ENCODE measurements at places on chromosomes 16 and 17. TPM values are rescaled to one million over a fixed set of nuclear protein-coding genes. Genes with fewer than 3 reads are reported as not detected.

Gene KLHL10
- total RNA-seq: not detected

Gene DRC3
- total RNA-seq: 1.4 TPM

Gene TBC1D3G
- total RNA-seq: not detected

Gene EXOC3L1
- not detected for total RNA-seq

Gene USP43
- 0.56 TPM for total RNA-seq

Gene WNT3
- total RNA-seq: 3.4 TPM

Gene DNAAF8
- 6.4 TPM for total RNA-seq

Gene SPAG5
- total RNA-seq: 72.2 TPM

DNA sequence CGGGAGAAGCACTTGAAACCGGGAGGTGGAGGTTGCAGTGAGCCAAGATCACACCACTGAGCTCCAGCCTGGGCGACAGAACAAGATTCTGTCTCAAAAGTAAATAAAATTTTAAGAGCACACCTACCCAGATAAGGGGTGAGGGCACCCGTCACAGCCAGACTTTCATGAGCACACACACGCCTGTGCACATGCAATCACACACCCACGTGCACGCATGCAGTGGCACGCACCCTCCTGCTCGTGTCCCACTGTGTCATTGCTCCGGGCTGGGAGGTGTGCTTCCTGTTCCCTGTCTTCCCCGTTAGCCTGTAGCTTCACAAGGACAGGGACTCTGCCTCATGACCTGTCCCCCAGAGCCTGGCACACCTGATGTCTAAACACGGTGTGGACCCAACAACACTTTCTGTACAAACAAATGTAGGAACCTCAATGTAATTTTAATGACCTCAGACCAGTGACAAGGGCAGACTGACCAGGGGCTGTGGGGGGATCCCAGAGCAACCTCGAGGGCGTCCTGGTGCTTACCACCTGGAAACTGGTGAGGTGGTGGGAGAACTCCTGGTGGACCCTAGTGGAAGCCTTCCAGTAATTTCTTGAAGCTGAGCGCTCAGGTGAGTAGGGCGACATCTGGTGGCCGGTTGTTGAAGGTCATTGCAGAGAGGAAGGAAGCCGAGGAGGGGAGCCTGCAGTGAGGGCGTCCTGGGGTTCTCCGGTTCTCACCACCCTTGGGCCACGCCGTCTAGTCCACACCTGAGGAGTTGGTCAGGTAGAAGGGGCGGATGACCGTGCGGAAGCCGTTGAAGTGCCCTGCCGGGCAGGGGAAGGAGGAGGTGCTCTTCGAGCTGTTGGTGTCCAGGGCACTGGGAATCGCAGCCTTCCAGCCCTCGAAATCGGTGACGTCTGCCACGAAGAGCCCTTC is 8.6 kb downstream of the LGALS3BP start:
- peak; percentile 75 for DNase-seq

GRCh38 chr16:11063448-11064201 is 119.3 kb downstream of the CLEC16A start:
- DNase-seq: no peak

DNA sequence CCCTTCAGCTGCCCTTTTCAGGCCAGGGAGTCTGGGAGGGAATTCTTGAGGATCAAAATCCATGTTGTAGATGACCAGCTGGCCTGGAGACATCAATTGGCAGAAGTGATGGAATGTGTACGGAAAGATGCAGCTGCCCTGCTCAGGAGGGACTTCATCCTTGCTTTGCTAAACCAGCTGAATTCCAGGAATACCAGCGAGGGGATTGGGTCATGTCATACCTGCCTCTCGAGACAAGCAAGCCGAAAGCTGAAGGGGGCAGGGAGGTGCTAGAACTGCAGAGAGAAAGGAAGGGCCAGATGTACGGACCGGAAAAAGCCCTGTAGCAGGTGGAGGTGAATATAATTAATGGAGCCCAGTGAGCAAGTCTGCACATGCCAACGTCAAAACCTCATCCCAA is 25.6 kb upstream of the NTN1 start:
- no peak for DNase-seq

DNA sequence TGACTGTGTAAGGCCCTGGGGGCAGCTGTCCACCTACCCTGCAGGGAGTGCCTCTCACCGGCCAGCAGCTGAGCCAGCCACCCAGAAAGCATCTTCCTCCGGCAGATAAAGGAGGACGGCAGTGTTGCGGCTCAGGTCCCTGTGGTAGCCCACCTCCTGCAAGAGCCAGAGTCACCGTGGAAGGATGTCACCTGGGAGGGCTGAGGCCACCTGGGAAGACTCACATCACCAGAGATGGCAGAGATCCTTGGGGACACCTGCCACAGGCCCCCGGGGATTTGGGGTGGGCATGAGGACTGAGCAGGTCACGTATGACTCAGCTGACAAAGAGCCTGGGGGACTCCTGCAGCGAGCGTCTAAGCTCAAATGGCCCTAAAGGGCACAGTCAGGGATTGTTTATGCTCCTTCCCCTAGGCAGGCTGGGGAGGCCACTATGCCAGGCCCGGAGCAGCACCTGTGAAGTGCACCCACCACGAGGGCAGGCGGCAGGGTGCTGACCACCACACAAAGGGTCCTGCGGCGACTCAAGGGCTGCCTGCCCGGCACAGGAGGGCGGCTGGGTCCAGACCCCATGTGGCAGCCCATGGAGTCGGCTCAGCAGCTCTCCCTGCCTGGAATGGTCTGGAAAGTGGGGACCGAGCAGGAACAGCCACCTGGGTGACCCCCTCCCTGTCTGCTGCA is 44.1 kb downstream of the TNFRSF13B start:
- DNase-seq: no peak

DNA sequence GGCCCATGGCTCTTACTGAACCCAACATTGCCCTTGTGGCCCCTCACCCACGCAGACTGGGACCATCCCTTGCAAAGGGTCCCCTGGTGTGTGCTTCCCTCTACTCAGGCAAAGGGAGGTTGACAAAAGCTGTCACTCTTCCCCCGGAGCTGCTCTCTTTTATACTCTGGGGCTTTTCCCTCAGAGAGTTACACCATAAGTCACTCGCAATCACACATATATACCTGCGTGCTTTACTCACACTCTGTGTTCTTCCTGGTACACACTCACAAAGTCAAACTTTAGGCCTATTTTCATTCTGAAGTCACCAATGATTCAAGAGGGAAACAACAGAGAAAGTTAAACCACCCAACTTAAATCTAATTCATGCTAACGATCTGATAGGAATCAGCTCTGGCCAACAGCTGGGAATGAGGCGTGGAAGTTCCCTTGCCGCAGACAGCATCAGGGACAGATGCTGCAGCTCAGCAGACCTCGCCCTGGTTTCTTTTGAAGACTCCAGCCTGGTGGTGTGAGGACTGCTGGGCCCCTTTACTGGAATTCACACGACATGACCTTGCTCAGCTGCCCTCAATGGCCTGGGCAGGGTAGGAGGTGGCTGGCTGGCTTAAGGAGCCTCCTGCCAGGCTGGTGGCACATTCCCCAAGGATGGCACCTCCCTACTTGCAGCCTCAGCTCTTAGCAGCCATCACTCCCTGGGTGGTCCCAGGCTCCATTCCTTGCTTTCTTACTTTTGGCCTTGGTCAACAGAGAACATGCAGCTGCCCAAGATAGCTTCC is 27.3 kb downstream of the HIC1 start:
- no peak for DNase-seq

DNA sequence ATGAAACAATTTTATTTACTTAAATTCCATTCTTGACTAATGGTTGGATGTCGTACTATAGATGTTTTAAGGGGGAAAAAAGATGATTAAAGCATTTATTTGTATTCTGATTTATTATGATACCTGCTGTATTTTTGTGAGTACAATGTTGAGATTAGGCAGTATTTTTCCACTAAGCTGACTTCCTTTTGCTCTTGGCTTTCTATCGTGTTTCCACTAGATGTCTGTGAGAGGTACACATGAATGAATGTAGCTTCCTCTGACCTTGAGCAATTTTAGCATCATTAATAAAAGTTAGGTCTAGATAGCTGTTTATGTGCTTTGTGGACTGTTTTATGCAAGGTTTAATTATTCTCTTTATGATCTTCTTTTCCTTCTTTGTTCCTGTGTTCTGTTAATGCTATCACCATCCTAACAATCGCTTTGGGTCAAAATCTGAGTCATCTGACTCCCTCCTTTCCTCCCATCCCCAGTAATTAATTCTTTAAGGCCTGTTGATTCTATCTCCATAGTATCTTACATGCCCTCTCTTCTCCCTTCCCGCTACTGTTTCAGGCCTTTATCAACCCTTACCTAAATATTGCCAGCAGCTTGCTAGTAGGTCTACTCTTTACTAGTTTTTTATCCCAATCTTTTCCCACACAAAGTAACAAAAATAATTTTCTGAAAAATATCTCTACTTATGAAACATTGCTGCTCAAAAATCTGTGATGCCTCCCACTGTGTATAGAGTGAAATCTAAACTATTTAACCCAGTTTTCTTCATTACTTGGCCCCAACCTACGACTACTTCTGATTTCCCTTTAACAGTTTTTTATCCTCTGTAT is 76.0 kb downstream of the VMP1 start:
- DNase-seq: peak; percentile 70

GRCh38 chr17:68981288-68981687 is 26.1 kb upstream of the ABCA8 start:
- peak; percentile 51 for DNase-seq

- no peak for DNase-seq
Measured at GRCh38 chr17:18002171-18002570, 29.5 kb downstream of the DRC3 start.

GRCh38 chr17:80820331-80820730 is 171.3 kb upstream of the CHMP6 start:
- no peak for DNase-seq

DNA sequence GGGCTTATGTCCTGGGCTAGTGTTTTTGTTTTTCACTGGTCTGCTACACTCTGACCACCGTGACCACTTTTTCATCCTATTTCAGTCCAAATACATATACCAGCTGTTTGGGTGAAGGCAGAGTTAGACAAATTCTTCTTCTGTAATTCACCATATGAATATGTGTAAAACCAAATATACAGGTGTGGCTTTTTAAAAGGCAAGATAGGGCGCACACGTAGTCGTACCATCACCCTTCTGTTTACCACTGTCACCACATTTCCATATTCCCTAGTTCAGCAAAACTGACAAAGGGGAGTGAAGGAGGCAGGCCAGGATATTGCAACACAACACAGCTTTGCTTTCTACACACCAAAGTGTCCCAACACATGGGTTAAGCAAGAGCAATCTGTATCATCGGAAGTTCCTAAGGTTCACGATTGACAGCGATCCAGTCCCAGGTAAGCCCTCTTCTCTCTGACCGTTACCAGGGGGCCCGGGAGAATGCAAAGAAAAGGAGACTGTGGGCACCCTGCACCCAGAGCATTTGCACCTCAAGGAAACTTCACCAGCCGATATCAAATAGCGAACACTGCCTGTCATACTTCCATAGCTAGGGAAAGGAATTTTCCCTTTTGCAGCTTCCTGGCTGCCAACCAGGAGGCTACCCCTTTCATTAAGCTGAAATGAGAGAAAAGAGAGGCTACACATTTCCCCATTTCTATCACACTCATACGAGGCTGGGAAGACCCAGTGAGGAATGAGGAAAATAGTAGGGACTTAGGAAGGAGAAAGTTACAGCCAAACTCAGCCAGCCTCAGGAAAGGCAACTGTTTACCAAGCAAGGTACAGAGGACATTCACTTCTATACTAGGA is 23.1 kb downstream of the CREBBP start:
- DNase-seq: no peak

DNA sequence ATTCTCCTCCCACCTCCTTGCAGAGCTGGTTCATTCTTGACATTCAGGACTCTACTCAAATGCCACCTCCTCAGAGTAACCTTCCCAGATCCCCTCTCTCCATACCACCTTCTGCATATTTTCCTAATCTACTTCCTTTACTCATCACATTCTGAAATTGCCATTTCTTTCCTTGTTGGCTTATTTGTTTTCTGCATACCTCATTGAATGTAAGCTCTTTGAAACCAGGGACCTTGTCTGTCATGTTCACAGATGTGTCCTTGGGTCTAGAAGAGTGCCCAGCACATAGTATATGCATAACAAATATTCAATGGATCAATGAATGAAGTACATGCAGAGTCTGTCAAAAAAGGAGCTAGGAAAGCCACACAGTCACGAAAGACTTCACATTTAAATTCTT is 7.8 kb upstream of the LONP2 start:
- no peak for DNase-seq

DNA sequence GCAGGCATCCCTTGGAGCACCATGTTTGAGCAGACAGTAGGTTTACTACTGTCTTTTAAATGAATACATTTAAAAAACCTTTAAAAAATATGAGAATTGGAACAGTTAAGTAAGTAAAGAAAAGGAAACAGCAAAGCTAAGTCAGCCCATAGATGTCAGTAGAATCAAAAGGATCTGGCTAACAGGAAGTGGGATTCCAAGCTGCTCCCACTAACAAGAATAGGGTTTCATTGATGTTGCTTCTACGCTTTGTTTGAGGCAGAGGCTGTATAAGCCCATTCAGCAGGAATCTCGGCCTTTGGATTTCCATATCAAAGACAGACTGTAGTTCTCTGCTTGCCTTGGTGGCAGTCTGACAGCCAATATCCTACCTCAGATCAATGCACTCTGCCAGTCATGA is 122.9 kb upstream of the ELAC2 start:
- DNase-seq: peak; percentile 4

DNA sequence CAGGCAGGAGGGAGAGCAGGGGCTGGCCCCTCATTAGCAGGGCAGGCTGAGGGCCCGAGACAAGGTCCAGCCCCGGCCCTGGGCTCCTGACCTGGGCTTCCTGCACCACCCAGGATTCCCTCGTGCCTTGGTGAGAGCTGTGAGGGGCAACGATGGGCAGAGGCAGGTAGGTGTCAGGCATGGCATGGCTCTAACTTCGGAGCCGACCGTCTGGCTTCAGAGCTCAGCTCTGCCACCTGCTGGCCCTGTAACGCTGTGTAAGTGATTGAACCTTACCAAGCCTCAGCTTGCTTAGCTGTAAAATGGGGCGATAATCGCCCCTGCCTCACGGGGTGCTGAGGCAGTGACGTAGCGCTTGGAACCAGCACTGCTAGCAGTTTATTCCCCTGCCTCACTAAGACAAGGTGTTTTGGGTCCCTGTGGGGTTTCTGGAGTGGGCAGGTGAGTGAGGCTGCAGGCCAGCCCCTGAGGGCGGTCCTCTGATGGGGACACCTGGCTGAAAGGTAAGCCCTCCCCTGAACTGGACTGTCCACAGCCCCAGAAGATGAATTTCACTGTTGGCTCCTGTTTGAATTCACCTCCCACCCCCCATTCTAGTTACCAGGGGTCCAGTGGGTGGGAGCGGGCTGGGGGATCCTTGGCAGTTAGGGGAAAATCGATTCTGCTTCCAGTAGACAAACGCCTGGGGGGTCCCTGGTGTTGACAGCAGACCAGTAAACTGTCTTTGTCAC is 184.8 kb upstream of the GSE1 start:
- peak; percentile 49 for DNase-seq

- no peak for DNase-seq
Measured at GRCh38 chr17:58165981-58166380, 801 bp upstream of the OR4D2 start.

DNA sequence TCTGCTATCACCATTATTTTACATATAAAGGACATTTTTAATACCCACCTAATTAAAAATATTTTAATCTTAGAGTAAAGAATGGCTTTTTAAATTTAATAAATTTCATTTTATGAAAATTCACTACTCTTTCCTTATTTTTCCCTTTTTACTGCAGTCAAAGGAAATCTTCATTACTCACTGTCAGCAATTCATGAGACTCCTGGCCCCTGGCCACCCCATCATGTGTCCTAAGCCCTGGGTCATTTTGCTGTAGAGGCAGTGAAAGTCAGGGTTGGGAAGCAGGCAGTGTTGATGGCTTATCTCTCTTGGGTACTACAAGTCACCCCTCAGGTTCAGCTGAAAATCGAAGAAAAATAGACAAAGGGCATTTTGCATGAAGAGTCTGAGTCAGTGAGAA is 468.6 kb upstream of the CCL2 start:
- DNase-seq: no peak

- no peak for DNase-seq
Measured at GRCh38 chr16:1820096-1820945, 6.3 kb downstream of the HAGH start.

All from H4 (cell line).